ENCODE measurements at places on chromosomes 11 and 22.

- no peak for DNase-seq
Measured at GRCh38 chr11:30281476-30282288, 41.2 kb upstream of the ARL14EP start.

- DNase-seq = no peak
Measured at GRCh38 chr11:122517403-122518379, 137.8 kb upstream of the UBASH3B start.

DNA sequence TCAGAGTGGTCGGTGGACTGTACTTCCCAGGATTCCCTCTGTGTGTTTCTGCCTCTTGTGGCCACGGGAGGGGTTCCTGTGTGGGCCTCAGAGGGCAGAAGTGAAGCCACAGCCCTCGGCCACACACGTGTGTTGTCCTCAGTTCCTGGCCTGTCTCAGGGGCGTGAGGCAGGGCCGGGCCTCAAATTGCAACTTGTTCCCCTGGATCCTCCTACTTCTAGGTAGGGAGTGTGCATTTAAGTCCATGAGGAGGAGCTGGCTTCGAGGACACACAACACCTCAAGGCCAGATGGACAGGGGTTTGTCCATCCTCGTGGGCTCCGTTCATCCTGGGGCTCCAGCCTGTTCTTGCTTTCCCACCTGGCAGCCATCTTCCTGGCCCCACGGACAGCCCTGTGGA, 573.0 kb downstream of the TBC1D22A start:
- DNase-seq = no peak

- no peak for DNase-seq
Measured at GRCh38 chr11:128949791-128950454, 7.3 kb upstream of the TP53AIP1 start.

DNA sequence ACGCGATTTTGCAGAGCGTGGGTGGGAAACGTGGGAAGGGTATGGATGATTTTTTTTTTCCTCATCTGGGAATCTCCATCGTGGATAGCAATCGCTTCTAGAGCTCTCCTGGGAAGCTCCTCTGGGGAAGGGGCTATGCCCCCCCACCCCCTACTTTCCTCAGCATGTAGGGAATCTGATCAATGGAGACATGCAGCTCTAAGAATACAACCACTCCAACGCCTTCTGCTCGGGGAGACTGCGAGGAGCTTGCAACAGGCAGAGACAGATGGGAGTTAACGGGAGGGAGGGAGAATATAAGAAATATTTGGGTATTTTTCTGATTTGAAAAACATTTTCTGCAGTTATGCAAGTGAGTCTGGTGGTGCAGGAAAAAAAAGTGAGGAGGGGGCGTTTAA, 104.6 kb upstream of the HSD17B12 start:
- no peak for DNase-seq

- DNase-seq = no peak
Measured at GRCh38 chr11:8613036-8613435, 19.0 kb upstream of the STK33 start.

Data from OCI-LY7 (cell line).